ENCODE measurements at places on chromosomes 1 and 21.

- DNase-seq, result no peak
Measured at GRCh38 chr1:237894131-237894530, 3.4 kb upstream of the ZP4 start.

- no peak for DNase-seq
Measured at GRCh38 chr1:243354511-243355153, 98.8 kb downstream of the SDCCAG8 start.

GRCh38 chr1:7495962-7496361, 275.1 kb upstream of the VAMP3 start:
- DNase-seq, result no peak

- no peak for DNase-seq
Measured at GRCh38 chr1:36511804-36512798, 29.4 kb upstream of the CSF3R start.

- DNase-seq, result no peak
Measured at GRCh38 chr1:102897557-102897956, 210.8 kb downstream of the COL11A1 start.

- DNase-seq, result no peak
Measured at GRCh38 chr1:102799496-102799895, 308.8 kb downstream of the COL11A1 start.

DNA sequence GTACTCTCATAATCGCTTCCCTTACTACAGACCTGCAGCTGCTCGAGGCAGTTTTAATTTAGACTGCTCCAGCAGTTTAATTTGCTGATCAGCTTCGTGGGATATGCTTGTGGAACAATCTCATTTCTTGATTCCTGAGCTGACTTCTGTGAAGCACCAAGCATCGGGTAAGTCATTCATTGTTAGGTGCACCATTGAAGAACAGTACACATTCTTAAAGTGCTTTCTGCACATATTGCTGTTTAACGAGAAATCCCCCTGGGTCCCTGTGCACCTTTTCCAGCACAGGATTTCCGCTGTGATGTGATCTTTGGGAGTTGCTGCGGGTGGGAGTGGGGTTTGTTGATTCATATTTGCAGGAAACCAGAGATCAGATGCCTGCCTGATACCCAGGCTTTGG, 9.1 kb downstream of the GALNT2 start:
- DNase-seq, result no peak

- no peak for DNase-seq
Measured at GRCh38 chr1:199685369-199685768, 342.1 kb upstream of the NR5A2 start.

- DNase-seq, result no peak
Measured at GRCh38 chr1:155680531-155680930, 8.0 kb downstream of the YY1AP1 start.
